ENCODE measurements at places on chromosomes 6 and 20.

- no peak for DNase-seq
Observed at GRCh38 chr6:56687551-56687950, 44.9 kb upstream of the DST start.

DNA sequence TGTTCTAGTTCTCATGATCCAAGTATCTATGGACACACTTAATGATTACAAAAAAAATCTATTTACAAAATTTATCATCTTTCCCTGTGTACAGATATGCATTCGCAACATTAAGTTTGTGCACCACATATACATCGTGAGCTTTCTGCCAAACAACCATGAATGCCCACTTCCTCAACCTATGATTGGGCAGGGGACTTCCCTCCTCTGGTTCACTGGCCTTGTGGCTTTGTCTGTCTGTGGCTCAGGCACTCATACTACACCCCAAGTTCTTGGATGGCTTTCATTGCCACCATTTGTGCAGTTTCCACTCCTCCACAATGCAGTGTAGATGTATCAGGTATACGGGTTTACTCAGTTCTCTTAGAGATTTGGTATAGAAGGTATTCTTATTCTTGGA is 74.9 kb downstream of the HS3ST5 start:
- no peak for DNase-seq

- no peak for DNase-seq
Observed at GRCh38 chr6:1526398-1527072, 83.2 kb upstream of the FOXC1 start.

DNA sequence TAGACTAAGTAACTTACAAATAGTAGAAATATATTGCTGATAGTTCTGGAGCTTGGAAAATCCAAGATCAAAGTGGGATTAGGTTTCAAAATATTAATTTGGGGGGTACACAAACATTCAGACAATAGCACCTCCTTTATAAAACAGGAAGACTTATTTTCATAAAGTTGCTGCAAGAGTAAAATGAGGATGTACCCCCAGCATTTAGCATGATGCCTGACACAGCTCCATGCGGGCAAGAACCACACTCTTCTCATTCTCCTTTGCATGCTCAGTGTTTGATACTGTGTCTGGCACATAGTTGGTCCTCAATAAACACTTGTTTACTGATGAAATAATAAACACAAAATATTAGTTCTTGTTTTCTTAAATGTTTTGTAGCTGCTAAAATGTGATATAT is 332.9 kb downstream of the TFAP2A start:
- DNase-seq = no peak

DNA sequence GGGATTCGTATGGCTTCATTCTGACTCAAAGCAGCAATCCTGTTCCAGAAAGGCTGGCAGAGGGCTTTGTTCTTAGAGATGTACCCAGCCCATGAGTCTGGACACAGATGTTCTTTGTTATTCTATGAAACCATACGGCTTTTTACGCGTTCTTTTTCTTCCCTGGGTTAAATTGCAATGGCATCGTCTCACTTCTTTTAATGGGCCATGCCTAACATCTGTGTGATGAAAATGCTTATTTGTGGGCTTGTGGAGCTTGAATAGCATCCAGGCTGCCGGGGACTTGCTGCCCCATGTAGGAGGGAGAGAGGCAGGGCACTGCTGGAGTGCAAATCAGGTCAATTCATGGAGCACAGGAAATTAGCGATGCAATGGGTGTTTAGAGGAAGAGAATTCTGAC is 19.4 kb downstream of the FAM50B start:
- no peak for DNase-seq

Measured in HEK293T (cell line).